ENCODE measurements at places on chromosomes 16 and 17.
A peak's percentile ranks its signal among the peaks of the same experiment; 100 is the strongest.

DNA sequence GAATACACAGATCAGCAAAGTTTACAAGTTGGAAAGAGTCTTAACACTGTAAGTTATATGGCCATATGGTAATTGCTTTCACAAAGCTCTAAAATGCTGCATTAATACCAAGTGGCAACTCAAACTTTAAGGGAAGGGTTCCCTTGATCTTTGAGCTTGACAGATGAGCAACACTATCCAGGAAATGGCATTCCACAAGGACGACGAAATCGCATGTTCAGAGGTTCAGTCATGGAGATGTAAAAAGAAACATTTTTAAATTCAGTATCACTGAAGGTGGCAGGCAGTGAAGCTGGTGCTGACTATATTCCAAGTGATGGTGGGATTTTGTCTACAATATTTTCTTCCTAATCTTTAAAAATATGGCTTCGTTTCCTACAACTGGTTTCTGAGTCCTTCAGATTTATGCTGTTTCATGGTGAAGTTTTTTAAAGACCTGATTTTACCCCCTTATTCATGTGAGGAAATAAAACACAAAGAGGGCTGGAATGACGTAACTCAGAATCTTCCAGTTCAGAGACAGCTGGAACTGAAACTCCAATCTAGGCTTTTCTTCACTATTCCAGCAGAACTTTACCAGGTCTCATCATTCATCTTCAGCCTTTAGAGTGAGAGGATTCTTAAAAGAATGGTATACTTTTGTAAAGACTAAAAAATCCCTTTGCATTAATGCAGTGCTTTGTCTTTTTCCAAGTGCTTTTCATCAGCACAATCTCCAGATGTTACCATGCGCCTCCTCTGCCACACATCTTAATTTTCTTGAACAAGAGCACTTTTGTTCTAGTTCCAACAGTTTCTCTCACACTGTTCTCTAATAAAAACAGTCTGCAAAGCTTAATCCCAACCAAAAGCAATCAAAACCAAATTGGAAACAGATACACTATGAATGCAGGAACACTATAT, 20.2 kb downstream of the CHCT1 start:
- DNase-seq = no peak

- DNase-seq = no peak
These were observed 1.3 kb downstream of the DGKE start for GRCh38 chr17:56835264-56835585.

DNA sequence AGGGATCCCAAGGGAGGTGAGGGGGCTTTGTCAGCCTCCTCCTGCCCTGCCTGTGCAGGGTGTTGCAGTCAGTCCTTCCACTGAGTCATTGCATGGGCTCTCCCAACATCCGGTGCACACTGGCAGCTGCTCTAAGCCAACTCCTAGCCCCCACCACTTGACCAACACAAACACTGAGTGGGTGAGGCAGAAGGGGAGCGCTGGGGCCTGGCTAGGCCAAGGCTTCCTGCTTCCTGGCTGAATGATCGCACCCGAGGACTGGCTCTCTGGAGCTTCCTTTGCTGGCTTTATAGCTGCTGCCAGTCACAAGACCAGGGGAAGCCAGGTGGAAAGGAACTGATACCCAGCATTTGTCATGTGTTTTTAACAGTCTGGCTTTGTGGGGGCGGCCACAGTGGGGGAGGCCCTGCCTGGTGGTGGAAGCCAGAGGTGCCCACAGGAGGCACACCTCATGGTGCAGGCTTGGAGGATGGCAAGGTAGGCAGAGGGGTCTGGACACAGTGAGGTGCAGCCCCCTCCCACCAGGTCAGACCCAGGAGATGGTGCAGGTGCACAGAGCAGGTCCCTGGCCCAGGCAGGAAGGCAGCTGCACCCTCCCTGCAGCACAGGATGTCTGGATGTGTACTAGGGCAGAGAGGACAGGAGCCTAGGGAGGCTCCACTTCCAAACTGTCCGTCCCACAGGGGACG, 6.8 kb downstream of the MPG start:
- DNase-seq = peak; percentile 59

- no peak for DNase-seq
These were observed 21.9 kb downstream of the FA2H start for GRCh38 chr16:74752756-74753155.

DNA sequence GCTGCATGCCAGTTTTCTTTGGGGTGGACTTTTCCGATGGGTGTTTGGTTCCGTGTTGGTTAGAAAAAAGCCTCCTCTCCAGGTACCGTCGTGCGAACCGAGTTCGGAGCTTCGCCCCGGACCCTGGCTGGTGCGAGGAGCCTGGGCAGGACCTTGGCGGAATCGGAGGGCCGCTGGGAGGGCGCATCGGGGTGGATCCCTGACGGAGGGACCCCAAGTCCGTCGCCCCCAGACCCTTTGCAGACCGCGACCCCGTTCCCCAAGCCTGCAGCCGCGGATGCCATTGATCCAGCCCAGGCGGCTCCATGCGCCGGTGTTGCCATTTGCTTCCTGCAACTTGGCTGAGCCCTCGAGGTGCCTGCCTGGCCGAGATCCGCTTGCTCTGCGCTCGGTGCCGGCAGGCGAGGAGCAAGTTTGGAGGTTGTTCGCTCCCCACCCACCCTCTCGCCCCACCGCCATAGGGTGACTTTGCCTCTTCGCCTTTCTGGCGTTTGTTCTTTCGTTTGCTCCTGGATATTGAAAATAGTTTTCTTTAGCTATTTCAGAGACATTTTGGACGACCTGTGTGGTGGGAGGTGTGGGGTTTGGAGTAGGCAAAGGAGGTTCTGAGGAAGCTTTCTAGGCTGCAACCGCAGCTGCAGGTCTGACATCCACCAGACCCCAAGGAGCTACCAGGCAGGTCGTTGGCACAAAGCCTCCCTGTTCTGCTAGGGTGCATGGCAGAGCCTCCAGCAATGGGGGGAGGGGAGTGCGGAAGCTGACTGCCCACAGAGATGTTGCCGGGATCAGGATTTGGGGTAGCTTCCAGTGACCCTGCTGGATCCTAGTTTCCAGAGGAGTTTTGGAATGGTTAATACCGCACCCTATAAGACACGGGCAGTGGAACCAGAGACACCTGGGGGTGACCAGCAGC, 58.2 kb downstream of the RAP1GAP2 start:
- no peak for DNase-seq

GRCh38 chr16:53809088-53809932, 105.4 kb downstream of the FTO start:
- no peak for DNase-seq

- DNase-seq = no peak
These were observed 57.6 kb upstream of the B4GALNT2 start for GRCh38 chr17:49074851-49075540.

DNA sequence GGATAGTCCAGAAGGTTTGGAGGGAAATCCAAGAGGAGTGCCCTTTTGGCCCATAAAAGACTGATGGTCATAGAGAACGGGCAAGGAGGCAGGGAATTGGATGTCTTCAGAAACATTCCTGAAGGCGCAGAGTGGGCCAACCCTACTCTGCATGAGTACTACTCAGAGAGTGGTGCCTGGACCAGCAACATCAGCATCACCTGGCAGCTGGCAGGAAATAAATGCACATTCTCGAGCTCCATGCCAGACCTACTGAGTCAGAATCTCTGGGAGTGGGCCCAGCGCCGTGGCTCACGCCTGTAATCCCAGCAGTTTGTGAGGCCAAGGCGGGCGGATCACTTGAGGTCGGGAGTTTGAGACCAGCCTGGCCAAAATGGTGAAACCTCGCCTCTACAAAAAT, 27.1 kb upstream of the SLC39A11 start:
- DNase-seq = no peak

GRCh38 chr16:14106457-14106856, 35.3 kb downstream of the MRTFB start:
- no peak for DNase-seq
